ENCODE measurements at places on chromosomes 2 and 18.
A peak's percentile ranks its signal among the peaks of the same experiment; 100 is the strongest.

- DNase-seq = no peak
Observed at GRCh38 chr2:241003369-241003768, 5.0 kb downstream of the SNED1 start.

DNA sequence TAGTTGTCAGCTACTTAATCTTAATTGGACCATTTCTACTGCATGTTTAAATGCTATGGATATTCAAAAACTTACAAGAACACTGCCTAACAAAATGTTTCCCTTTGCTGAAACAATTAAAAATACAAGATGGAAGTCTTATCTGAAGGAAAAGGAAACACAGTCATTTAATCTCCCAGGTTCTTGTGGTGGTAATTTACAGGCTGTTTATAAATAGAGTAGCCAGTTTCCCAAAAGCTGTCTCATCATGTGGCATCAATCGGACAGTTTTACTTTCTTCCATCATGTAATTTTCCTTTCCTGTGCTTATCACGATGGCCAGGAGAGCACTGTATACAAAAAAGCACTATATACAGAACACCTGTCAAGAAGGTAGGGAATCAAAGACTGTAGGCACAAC is 368.1 kb downstream of the ZEB2 start:
- DNase-seq = no peak

- no peak for DNase-seq
Observed at GRCh38 chr2:145910416-145910815, 1390.5 kb upstream of the ZEB2 start.

GRCh38 chr2:118589721-118590120 is 257.7 kb downstream of the EN1 start:
- no peak for DNase-seq

GRCh38 chr18:36527740-36528455 is 230.4 kb downstream of the FHOD3 start:
- DNase-seq = peak; percentile 50

GRCh38 chr18:59142274-59142673 is 2.6 kb downstream of the SEC11C start:
- DNase-seq = no peak

DNA sequence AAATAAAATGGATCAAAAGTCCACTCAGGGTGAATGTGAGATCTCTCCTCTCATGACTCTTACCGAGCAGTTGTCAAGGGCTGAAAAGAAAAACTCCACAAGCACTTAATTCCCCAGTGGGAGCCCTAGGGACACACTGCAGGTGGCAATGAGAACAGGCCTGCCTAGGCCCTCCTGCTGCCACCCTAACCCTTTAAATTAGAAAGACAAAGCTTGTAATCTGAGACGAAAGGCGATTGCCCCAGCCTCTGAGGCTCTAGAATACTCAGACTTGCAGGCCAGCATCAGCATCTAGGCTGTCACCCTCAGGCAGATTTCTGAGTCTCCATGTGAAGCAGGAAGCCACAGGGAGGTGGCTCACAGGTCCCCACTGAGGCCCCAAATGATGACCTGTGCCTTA is 457.0 kb upstream of the MYT1L start:
- no peak for DNase-seq

- no peak for DNase-seq
Observed at GRCh38 chr2:160550048-160550447, 56.4 kb upstream of the RBMS1 start.

GRCh38 chr2:174802459-174802858 is 38.2 kb upstream of the CHRNA1 start:
- DNase-seq = no peak

DNA sequence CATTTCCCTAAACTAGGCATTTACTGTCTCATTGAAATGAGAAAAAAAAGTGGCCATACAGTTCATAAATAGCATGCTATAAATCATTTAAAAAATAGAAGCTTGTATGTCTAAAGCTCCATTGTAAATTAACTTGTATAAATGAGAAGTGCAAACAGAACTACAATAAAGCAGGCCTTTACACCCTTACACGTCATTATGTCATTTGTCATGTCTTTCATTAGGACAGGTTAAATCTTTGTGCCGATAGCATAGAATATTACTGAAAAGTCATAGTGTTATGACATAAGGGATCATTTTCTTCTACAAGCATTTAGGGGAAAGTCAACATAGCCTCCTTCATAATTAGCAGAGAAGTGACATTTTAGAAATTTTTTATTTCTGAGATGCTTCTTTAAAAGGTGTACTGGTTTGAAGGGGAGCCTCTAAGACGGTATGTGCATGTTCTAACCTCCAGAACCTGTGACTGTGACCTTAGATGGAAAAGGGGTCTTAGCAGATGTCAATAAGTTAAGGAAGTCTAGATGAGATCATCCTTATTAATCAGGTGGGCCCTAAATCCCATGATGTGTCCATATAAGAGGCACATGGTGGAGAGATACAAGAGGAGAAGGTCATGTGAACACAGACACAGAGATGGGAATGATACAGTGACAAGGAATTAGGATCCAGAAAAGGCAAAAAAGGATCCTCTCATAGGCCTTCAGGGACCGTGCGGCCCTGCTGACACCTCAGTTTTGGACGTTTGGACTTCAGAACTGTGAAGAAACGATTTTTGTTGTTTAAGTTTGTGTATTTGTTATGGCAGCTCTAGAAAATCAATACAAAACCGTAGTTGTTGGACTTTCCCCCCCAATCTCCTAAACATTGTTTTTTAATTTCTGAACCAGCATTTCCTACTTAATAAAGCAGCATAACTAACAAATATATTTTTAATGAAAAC is 863.7 kb downstream of the MBD2 start:
- no peak for DNase-seq

DNA sequence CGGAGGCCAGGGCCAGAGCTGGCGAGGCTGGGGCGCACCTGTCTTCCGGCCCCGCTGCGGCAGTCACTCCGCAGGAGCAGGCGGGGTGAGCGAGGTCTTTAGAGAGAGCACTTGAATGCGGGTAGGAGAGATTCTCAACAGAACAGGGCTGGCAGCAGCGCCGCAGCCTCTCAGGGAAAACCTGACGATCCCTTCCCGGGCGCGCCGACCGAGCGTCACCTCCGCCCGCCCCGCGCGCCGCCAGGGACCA is 526 bp downstream of the PRKRA start:
- DNase-seq = peak; percentile 98

DNA sequence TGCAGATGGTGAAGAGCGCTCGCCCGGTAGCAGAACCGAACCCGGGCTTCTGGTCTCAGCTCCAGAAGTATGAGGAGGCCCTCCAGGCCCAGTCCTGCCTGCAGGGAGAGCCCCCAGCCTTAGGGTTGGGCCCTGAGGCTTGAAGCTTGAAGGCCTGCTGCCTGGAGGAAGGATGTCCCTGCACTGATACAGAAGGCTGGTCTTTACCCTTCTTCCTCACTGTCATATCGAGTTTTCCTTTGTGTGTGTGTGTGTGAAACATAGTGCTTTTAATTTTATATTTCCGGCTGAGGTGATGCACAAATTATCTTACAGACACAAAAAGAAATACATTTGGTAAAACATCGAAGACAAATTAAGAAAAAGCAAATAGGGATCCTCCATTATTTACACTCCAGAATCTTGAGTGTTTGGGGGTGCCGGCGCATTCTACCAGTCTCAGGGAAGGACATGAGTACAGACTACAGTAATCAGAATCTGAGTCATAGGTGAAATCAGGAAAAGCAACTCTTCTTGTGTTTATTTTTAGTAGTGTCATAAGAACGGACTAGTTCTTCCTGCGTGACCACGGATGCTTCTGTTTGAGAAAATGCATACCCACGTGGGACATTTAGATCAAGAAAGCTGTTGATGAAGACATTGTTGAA is 1.3 kb downstream of the DUSP28 start:
- DNase-seq = peak; percentile 76

GRCh38 chr2:195164930-195165329 is 492.1 kb upstream of the SLC39A10 start:
- peak; percentile 4 for DNase-seq

GRCh38 chr2:52135235-52135634 is 1103.3 kb upstream of the NRXN1 start:
- no peak for DNase-seq

DNA sequence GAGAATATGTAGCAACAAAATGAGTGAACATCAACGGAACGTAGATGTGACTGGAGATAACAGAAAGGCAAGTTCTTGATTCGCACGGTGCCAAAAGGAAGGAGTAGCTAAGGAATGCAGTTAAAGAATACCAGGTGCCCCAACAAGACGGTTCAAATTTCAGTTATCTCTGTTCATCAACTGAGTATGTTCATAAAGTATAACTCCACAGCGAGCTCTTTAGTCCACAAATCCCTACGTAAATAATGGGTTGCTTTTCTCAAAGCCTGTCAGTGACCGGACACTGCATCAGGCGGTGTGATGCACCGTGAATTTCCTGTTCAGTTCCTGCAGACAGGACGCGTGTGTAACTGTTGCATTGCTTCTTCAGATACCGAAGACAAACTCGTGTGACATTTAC is 91.8 kb downstream of the NOL10 start:
- no peak for DNase-seq

- no peak for DNase-seq
Observed at GRCh38 chr2:9021563-9022211, 18.2 kb upstream of the MBOAT2 start.

DNA sequence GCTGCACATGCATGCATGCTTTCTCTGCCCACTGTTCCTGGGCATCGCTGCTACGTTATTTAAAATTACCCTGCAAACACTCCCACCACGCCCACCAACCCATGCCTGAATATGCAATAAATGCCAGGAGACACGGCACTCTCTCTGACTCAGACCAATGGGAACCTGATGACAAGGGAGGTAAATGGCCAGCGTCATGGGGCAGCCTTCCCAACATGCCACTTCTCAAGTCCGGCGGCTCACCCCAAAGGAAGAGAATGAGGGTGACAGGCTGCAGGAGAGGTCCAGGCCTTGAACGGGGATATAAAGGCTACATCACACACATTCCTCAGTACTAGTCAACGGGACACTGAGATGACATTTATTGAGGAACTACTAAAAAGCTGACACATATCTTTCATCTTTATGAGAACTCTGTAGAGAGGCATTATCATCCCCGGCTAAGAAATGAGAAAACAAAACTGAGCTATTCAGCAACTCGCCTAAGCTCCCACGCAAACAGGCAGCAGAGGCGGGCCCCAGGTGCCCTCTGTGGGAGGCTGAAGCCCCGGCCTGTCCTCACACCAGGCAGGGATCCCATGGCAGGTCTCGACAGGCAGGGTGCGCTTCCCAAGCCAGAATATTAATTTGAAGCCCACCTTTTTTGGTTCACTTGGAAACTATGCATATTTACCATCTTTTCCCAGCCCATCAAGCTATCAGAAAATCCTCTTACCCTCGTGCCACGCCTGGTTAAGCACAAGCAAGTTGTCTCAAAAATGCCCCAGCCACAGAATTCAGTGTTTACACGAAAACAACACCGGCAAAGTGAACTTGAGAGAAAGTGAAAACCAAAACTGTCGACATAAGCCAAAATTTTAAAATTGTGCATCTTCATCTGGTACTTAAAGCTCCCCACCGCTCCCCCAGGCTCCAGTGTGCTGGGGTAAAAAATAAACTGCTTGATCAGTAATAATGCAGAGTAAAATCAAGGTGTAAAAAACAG is 166.3 kb downstream of the HDAC4 start:
- no peak for DNase-seq

- no peak for DNase-seq
Observed at GRCh38 chr2:100986157-100986556, 15.9 kb upstream of the RPL31 start.

DNA sequence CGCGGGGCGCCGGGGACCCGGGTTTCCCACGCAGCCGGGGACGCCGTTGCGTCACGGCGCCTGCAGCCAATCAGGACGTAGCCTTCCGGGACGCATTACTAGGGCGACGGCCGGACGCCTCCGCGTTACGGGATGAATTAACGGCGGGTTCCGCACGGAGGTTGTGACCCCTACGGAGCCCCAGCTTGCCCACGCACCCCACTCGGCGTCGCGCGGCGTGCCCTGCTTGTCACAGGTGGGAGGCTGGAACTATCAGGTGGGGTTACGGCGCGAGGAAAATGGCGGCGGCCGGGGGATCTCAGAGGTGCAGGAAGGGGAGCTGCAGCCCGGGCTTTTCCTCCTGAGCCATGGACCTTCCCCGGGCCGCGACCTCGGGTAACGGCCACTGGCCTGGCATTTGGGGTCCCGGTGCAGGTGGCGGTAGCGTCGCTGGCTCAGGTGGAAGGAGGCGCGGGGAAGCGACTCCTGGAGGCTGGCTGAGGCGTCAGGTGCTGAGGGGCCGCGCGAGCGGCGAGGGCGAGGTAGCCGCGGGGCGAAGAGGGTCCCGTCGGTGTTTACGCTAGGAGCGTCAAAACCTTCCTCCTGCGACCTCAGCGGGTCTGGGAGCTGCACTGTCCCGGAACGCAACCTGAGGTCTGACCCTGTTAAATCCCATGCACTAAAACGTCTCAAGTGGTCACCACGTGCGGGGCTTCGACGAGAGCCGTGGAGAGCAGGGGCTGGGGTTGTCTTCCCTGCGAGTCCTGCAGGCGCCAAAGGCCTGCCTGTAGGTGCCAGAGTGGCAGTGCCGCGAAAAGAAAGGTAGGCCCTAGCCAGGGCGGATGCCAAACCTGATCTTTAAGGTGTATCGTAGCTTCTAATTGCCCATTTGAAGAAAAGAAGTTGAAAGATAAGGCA is at the start of gene LCLAT1:
Gene LCLAT1, plus strand, starts transcription at position 98 of the 897 bp plus-strand sequence. CDS start 78,345 bp downstream, outside the sequence.
- DNase-seq = peak; percentile 84

DNA sequence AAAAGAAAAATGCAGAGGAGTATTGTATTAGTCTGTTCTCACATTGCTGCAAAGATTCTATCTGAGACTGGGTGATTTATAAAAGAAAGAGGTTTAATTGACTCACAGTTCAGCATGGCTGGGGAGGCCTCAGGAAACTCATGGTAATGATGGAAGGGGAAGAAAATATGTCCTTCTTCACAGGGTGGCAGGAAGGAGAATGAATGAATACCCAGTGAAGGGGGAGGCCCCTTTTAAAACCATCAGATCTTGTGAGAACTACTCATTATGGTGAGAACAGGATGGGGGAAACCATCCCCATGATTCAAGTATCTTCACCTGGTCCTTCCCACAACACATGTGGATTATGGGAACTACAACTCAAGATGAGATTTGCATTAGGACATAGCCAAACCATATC is 9.1 kb upstream of the PLCL1 start:
- DNase-seq = no peak

DNA sequence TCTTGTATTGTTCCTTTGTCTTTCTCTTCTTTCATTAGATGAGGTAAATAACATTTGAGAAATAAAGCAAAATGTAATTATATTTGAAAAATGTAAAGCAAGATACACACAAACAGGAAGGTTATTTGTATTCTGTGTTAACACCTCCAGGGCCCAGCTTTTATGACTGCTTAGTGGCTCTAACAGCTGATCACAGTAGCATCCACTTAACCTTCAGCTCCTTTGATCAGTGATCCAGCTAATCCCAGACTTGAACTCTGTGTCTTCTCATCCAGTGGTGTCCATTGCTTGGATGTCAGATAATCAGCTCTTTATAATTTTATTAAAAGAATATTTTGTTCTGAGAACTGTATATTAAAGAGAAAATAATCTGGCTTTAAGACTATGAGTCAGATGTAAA is 44.5 kb downstream of the PSMD14 start:
- DNase-seq = peak; percentile 76

GRCh38 chr18:80147037-80147417 is 38.0 kb downstream of the ADNP2 start:
- peak; percentile 71 for DNase-seq
